ENCODE measurements at places on chromosomes 3 and 15.

GRCh38 chr3:169232863-169233262 is 430.6 kb downstream of the MECOM start:
- DNase-seq: no peak

- DNase-seq: no peak
Observed at GRCh38 chr3:40070816-40071215, 238.7 kb upstream of the EIF1B start.

- DNase-seq: no peak
Observed at GRCh38 chr15:39031596-39031995, 467.0 kb upstream of the RASGRP1 start.

DNA sequence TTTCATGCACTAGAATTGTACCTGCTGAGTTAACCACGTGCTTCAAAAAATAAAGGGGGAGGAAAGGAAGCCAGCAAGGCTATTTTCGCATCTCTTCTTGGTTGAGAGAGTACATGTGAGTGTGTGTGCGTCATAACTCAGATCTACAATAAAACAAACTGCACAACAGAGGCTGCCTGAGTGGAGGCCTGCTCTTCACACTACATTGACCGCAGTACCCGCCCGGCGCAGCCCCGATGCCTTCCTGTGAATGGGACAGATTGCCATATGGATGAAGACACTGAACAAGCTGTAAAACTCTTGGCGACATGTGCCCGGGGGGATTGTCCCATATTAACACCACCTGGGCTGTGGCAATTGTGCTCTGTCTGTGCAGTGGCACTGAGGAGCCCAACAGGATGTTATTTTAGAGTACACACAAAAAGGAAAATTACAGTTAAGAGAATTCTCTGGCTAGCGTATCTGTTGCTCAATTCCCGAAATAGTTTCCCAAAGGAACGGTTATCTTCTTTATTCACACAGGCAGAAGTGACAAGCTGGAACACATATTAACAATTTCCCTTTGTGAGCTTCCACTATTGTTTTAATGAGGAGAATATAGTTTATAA is 551.5 kb downstream of the FOXP1 start:
- DNase-seq: no peak

GRCh38 chr3:15148614-15149013 is 49.7 kb upstream of the RBSN start:
- DNase-seq: no peak
